Hepatocyte (in vitro differentiated cells): ENCODE measurements at places on chromosomes 12 and 14. TPM values are rescaled to one million over a fixed set of nuclear protein-coding genes. Genes with fewer than 3 reads are reported as not detected.

Gene PTCSC3
- not detected in 2 replicates for polyA plus RNA-seq

Gene TAC3
- polyA plus RNA-seq: 113 and 167 TPM in 2 replicates

- peaks cover 20% of the 10 kb centered on the region for H3K4me1 ChIP-seq
- no peaks in the 10 kb centered on the region for H3K36me3 ChIP-seq
- no peak overlapping the region for H3K27ac ChIP-seq
- no peak for DNase-seq
Measured at GRCh38 chr14:103109535-103110441, 13.5 kb upstream of the TNFAIP2 start.

DNA sequence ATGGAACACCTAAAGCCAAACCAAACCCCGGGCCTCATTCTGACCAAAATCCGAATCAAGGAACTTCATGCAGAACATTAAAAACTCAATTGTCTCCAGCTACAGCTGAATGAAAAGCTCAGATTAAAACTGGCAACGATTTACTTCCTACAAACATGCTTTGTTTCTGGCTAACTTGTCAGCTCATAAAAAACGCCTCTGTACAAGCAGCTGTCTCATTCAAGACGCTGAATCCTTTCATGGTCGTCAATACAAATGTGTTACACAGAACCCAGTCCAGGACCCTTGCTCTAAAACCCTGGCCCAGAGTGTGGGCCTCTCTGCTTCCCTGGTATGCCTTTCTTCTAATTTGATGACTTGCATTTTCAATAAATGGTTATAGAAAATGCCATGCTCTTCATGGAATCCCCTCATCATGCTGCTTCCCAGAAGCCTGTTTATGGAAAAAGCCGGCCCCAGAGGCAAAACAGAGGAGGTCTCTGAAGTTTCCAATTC, 183.1 kb downstream of the PHLDA1 start:
- no peak for DNase-seq
- no peaks in the 10 kb centered on the region for H3K27me3 ChIP-seq
- H3K27ac ChIP-seq: no peak overlapping the region
- peaks cover 11% of the 10 kb centered on the region for H3K4me1 ChIP-seq
- H3K36me3 ChIP-seq: no peaks in the 10 kb centered on the region

DNA sequence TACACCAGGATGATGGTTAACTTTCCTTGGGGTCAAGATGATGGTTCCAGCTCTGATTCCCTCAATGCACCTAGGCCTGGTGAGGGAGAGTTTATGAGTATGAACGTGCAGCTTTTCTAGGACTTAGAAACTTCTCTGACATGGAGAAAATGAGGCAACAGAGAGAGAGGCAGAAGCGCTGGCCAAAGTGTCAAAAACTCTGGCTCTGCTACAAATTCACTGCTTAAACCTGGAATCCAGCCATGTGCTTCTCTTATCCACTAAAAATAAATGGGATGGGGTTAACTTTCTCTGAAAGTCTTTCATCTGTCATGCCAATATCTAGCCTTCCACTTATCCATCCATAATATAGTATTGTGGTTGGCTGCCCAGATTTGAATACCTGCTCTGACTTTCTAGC, 568.7 kb downstream of the MED13L start:
- no peaks in the 10 kb centered on the region for H3K4me1 ChIP-seq
- H3K27ac ChIP-seq: peak overlapping the region; percentile 5
- no peaks in the 10 kb centered on the region for H3K27me3 ChIP-seq

DNA sequence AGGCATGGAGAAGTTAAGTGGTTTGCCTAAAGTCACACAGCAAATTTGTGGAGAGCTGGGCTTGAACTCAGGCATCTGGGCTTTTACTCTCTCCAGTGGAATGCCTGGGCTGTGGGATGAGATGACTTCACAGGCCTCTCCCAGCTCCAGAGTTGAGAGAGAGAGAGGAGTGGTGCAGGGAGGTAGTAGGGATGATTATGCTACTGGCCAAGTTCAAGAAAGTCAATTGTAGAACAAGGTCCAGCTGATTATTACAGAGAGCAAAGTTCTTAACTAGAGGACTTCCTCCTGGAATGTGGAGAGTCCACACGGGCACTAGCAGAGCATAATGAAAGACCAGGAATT, 769 bp upstream of the EMP1 start:
- no peaks in the 10 kb centered on the region for H3K36me3 ChIP-seq
- no peaks in the 10 kb centered on the region for H3K27me3 ChIP-seq

GRCh38 chr12:20181416-20182180, 186.7 kb upstream of the PDE3A start:
- peak overlapping the region; percentile 5 for H3K27ac ChIP-seq
- H3K36me3 ChIP-seq: no peaks in the 10 kb centered on the region
- H3K4me3 ChIP-seq: no peak overlapping the region
- H3K27me3 ChIP-seq: no peaks in the 10 kb centered on the region
- DNase-seq: no peak
